ENCODE measurements at places on chromosomes 1 and 21. TPM values are rescaled to one million over a fixed set of nuclear protein-coding genes. Genes with fewer than 3 reads are reported as not detected.

DNA sequence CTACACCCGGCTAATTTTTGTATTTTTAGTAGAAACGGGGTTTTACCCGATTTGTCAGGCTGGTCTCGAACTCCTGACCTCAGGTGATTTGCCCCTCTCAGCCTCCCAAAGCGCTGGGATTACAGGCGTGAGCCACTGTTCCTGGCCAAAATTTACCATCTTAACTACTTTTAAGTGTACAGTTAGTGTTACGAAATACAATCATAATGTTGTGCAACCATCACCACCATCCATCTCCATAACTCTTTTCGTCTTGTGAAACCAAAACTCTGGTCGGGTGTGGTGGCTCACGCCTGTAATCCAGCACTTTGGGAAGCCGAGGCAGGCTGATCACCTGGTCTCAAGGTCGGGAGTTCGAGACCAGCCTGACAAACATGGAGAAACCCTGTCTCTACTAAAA, 14.1 kb upstream of the ZBTB40 start:
- DNase-seq, result peak; percentile 30

DNA sequence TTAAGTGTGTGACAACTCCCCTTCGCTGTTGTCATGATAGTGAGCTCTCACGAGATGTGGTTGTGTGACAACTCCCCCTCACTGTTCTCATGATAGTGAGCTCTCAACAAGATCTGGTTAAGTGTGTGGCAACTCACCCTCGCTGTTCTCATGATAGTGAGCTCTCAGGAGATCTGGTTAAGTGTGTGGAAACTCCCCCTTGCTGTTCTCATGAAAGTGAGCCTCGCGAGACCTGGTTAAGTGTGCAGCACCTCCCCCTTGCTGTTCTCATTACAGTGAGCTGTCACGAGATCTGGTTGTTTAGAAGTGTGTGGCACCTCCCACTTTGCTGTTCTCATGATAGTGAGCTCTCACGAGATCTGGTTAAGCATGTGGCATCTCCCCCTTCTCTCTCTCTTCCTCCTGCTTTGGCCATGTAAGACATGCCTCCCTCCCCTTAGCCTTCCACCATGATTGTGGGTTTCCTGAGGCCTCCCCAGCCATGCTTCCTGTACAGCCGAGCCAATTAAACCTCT, 25.1 kb upstream of the LSS start:
- no peak for DNase-seq

GRCh38 chr1:21762022-21762404, 20.9 kb downstream of the USP48 start:
- DNase-seq, result no peak

- DNase-seq, result no peak
Observed at GRCh38 chr1:227546059-227546458, 17.3 kb upstream of the ZNF678 start.

DNA sequence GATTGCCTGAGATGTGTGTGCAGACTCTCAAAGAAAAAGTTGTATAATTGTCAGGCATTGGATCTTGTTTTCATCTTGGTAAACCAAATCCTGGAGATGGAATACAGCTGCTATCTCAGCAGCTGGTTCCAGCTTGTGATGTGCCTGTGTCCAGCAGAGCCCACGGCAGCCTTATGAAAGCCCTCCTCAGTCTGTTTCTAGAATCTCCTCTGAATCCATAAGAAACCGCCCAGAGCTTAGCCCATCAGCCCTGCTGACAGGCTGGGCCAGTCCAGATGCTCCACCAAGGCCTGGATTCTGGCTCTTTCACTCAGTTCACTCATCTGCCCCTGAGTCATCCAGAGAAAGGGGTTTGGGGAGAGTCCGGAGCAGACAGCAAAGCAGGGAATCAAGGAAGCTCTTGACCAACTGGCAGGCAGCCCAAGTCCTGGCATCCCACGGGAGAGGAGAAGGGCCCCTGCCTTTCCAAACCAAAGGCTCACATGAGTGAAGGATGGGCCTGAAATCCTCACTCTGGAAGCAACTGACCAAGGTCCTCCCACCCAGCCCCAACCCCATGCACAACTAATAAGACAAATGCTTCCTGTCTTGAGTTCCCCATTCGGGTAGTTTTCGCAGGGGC, 45.7 kb downstream of the NAV1 start:
- peak; percentile 35 for DNase-seq

DNA sequence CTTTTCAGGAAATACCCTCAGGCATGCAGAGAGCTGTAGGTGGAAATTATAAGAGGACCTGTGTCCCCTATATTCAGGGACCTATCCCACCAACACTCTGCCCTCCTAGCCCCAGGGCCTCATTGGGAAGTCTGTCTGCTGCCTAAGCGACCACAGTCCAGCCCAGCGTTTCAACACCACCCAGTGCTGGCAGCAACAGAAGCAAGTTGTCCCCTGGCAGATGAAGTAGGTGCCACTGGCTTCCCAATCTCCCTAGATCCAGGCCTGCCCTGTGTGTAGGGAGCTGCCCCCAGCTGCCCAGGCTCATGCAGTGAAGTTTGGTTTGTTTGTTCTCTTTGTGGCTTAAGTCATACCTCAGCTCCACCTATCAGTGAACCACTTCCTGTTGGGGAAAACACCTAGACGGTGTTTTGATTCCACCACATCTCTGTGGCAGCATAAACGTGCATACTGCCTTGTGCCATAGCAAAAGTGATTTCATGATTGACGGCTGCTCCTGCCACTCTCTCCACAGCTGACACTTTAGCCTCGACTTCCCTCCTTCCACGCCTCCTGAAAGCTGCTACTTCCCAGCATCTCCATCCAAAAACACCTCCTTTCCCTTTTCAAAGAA, 8.1 kb upstream of the LEFTY1 start:
- peak; percentile 78 for DNase-seq

Gene TLCD4
- total RNA-seq, result 1.9 TPM

GRCh38 chr1:163104385-163105099, 35.4 kb downstream of the RGS4 start:
- DNase-seq, result no peak

DNA sequence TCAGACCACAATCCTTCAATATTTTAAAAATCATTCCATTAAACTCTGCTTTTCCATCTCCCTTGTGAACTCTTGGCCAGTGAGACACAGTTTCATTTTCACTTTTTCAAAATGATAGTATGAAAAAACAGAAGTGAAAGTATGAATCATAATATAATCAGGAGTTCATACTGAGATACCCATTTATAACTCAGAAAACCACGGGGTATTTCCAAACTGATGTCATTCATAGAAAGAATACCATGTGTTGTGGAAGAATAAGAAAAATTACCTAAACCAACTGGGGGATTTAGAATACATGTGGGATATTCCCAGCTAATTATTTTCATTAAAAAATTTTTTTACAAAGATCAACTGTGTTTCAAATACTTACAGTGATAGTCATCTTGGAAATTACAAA, 149.9 kb downstream of the MRPL39 start:
- peak; percentile 51 for DNase-seq

Data from MCF 10A (cell line).